BE2C (cell line): ENCODE measurements at places on chromosomes 5 and 9.
A peak's percentile ranks its signal among the peaks of the same experiment; 100 is the strongest.

DNA sequence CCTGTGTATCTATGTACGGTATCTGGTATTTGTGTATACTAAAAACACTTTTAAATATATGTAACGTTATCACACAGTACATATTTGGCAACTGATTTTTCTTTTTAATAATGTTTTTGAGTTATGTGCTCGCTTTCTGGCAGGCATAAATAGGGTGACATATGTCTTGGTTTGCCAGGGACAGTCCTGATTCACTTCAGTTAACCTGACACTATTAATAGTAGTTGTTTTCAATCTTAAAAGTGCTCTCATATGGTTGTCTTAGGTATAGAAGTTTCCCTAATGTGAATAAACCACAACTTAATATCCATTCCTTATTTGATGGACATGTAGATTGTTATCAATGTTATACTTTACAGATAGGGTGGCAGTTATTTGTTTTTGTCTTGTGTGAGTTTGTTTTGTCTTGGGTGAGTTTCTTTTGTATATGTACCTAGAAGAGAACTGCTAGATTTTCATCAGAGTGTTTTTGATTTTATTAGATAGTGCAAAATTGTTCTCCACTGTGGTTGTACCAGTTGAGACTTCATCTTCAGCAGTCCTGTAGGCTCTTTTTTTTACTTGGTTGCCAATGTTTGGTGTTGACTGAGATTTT lies 7.9 kb downstream of the G3BP1 start:
- no peak for DNase-seq

GRCh38 chr5:63573380-63573779 lies 388.9 kb downstream of the HTR1A start:
- peak; percentile 22 for DNase-seq

GRCh38 chr5:90530736-90531487 lies 1.5 kb upstream of the LYSMD3 start:
- no peak for DNase-seq

GRCh38 chr9:85289142-85289541 lies 452.6 kb downstream of the AGTPBP1 start:
- DNase-seq, result no peak

DNA sequence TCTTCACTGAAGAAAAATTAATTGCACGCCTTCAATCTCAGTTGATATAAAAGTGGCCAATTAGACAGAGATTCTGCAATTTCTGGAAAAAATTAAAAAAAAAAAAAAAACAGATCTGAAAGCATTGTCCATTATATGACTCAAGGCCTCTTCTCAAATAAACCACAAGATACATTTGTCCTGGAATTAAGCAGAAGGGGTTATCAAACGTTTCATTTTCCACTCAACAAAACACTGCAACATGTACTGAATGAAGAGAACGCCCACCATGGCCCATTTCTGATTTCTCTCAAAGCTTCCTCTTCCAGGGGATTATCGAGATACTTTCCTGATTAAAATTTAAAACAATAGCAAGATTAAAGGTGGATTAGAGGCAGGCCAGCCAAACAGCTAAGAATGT lies 5.8 kb upstream of the PAPPA start:
- DNase-seq, result no peak

GRCh38 chr5:139725073-139725830 lies 70.4 kb upstream of the PSD2 start:
- DNase-seq, result peak; percentile 85

DNA sequence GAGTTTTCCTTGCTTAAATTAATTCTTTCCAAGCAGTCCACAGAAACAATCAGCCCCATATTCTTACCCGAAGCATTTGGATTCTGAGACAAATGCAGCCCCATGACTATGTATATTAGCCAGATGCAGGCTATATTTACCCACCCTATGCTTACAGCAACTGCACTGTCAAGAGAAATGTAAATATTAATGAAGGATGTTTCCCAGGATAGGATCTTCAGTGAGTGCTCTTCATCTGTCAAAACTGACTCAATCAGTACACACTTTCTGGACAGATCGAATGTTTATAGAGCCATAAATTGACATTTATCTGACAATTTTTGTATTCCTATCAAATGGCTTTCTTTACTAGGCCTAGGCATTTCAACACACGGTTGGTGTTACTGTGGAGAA lies 725.3 kb upstream of the SEMA6A start:
- no peak for DNase-seq

DNA sequence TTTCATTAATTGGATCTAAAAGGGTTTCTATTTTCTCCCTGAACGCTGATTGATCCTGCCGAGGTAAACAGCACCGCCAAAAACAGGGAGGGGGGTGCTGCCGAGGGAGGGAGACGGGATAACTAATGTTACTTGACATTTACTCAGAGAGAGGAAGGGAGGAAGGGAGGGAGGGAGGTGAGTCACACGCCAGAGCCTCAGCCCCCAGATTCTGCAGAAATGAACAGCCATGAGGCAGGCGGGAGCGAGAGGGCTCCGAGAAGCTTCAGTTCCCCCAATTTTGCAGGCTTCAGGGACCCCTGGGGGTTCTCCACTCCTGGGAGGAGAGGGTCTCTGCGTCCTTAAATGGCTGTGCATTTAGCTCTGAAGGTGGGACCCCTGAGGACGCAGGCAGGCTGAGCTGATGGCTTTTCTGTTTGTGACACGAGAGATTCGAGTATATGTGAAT lies 59.1 kb upstream of the IER5L start:
- DNase-seq, result no peak

DNA sequence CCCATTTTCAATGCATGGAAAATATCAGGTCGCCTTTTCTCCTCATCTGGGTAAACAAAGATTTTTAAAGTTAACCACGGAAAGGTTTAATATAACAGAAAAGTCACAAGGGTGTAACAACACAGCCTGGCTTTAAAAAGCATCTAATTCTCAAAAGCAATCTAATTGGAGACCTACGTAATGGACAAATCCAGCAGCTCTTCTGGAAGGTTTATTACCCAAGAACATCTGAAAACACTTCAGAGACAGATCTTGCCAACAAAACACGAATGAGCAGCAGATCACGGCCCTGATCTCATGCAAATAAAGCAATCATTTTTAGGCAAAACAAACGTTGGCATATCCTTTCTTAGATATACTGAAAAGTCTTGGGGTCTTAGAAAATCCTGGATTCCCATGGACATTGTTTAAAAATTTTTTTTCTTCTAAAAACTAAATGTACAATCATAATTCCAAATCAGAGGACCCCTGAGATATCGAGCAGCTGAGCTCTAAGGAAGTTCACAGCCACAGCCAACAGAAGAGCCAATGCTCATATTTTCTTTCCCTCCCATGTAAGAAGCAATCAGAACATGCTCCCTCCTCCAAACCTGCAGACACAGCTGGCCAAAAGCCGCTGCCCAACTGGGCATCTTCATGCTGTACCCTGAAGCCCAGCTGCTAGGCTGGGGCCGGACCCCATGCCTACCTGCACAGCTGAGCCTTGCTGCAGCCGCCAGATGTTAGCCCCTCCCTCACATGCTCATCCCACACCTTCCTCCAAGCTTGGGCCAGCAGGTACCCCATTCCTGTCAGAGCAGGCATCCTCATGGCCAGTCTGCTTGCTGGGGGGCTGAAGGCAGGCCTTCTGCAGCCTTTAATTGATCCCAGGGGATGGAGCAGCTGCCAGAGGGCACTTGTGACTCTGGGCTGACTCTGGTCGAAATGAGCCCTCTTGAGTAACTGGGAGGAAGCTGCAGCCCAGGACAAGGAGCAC lies 11.2 kb downstream of the ANKS6 start:
- DNase-seq, result no peak

- DNase-seq, result no peak
These were observed 35.5 kb downstream of the PLGRKT start for GRCh38 chr9:5402217-5402616.

- no peak for DNase-seq
These were observed 74.9 kb downstream of the PDE8B start for GRCh38 chr5:77285251-77285841.

- DNase-seq, result no peak
These were observed 45.7 kb upstream of the ADRB2 start for GRCh38 chr5:148780711-148781110.

DNA sequence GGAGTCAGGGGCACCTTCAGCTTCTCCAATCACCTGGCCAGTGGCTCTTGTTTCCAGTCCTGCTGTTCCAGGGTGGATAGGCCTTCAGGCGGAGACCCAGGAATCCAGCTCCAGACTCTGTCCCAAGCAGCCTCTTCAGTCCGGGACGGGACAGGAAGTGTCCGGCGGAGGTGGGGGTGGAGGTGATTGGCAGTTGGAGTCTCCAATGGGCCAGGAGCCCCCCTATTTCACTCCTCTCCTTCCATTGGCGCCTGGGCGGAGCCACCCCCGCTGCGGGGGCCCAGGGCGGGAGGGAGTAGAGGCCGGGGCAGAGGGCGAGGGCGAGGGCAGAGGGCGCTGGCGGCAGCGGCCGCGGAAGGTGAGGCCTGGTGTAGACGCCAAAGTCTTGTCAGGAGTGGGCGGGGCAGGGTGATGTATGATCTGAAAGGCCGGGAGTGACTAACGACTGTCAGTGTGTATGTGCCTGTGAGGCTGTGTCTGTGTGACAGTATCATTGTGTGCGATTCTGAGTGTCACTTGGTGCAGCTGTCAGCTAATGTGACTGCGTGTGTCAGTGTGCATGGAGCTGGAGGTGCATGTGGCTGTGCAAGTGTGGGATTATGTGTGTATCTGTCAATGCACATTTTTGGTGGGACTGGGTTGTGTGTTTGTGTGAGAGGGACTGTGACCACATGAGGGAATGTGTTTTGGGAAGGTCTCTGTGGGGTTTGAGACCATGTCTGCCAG lies at the start of gene IL11RA:
IL11RA (plus strand) TSS at position 310 of the 726 bp plus-strand sequence. CDS start 3,033 bp downstream, outside the sequence.
- peak; percentile 76 for DNase-seq

DNA sequence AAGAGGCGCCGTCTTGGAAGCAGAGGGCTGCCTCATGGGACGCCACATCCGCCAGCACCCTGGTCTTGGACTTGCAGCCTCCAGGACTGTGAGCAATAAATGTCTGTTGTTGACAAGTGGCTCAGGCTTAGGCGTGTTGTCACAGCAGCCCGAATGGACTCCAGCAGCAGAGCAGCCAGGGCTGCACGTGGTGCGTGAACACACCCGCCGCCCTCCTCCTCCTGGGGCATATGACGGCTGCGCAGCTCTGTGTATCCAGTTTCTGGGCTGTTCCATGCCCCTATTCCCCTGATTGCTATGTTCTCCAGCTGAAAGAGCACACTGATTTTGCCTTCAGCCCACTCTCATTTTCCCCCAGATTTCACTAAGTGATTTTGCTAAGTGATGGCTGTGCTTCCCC lies 36.0 kb upstream of the CLPTM1L start:
- no peak for DNase-seq

GRCh38 chr5:41747708-41748107 lies 122.5 kb downstream of the OXCT1 start:
- DNase-seq, result peak; percentile 50

DNA sequence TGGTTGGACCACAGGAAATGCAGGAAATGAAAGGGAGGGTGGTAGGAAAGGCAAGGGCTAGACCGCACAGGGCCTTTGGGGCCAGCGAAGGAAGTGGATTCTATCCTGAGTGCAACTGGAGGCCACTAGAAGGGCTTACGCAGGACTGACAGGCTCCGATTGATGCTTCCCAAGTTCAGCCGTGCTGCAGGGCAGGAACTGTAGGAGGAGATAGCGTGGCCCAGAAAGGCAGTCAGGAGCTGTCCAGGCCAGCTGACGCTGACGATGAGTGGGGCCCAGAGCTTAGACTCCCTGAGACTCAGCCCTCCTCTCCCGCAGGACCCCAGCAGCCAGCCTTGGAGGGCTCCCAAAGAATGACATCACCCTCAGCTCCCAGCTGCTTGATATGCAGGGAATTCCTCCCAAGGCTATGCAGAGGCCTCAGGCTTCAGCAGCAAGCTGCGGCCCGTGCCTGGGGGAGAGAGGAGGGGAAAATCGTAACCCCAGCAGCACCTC lies 48.8 kb downstream of the KCNIP1 start:
- DNase-seq, result no peak

GRCh38 chr5:14226992-14227391 lies 83.8 kb downstream of the TRIO start:
- DNase-seq, result no peak

DNA sequence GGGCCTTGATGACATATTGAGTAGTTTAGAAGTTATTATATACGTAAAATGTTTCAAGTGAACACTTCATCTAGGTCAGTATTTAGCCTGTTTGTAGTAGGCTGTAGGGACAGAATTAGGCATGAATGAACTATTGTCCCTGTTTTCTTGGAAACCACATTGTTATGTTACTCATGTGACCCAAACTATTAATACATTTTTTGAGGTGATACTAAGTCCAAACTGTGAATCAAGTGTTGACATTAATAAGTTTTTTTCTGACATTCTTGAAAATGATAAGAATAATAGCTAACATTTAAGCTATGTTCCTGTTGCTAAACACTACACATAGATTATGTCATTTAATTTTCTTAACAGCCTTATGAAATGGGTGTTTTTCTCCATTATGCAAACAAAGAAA lies 1642.7 kb upstream of the WWC1 start:
- no peak for DNase-seq

DNA sequence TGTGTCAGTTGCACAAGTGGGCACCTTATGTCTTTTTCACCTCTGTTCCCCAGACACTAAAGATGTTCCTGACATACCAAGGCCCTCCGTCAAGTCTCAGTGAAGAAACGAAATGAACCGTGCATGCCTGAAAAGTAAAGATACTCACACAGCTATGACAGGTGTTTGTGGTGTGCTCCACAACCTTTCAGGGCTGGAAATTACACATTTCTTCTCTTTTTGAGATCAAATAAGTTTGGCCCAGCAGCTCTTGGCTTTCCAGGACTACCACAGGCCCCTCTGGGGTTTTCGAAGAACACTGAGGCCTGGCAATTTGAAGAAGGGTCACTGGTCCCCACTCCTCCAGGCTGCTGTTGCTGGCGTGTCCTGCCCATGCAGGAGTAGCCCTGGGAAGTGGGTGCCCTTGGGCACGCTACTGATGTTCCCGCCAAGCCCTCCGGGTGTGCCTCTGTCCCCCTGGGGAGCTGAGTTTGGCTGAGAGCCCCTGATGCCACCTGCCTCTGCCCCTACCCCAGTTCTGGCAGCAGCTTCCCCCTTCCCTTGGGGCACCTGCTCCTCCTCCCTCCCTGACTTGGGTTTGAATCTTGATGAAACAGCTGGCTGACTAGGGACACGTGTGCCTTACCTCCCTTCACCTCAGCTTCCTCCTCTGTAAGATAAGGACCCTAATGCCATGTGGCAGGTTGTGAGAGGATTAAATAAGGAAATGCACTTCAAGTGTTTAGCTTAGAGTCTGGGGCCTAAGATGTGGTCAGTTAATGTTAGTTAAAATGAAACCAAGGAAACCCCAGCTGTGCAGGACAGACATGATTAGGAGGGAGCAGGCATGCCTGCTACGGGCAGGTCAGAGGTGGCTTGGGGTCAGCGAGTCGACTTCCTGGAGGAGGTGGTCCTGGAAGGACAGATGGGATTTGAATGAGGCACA lies 49.1 kb upstream of the GADD45G start:
- DNase-seq, result no peak
